ENCODE measurements at places on chromosomes 1 and 21. TPM values are rescaled to one million over a fixed set of nuclear protein-coding genes. Genes with fewer than 3 reads are reported as not detected.
A peak's percentile ranks its signal among the peaks of the same experiment; 100 is the strongest.

- no peak for DNase-seq
Observed at GRCh38 chr1:69929308-69930057, 275.9 kb downstream of the LRRC40 start.

GRCh38 chr1:225814381-225814780 lies 4.5 kb downstream of the EPHX1 start:
- DNase-seq: no peak

- DNase-seq: no peak
Observed at GRCh38 chr1:25684216-25684965, 67.8 kb downstream of the MAN1C1 start.

DNA sequence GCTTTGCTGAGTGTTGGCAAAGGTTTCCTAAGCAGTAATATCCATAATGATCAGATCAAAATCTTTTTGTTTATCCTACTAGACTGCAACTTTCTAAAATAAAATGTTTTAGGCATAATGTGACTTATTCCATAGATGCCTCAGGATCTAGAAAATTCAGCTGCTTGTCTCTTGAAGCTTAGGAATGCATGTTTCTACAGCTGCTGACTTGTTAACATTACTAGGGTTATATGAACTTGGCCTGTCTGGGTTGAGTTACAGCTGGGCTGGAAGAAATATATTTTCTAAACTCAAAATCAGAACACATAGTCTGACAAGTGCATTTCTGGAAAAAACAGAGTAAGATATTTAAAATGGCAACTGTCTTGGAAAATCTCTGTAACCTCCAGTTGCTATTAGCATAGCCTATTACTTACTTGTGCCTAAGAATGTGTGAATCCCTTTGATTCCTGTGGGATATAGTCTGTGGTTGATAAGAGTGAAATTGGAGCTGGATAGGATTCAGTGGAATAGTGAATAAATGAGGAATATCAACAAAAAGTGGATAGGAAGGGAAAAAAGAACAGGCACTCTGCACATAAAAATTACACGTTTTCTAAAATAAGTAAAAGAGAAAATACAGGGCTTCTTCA lies 61.2 kb downstream of the RGS4 start:
- DNase-seq: no peak

- no peak for DNase-seq
Observed at GRCh38 chr1:88753506-88753905, 69.4 kb downstream of the PKN2 start.

DNA sequence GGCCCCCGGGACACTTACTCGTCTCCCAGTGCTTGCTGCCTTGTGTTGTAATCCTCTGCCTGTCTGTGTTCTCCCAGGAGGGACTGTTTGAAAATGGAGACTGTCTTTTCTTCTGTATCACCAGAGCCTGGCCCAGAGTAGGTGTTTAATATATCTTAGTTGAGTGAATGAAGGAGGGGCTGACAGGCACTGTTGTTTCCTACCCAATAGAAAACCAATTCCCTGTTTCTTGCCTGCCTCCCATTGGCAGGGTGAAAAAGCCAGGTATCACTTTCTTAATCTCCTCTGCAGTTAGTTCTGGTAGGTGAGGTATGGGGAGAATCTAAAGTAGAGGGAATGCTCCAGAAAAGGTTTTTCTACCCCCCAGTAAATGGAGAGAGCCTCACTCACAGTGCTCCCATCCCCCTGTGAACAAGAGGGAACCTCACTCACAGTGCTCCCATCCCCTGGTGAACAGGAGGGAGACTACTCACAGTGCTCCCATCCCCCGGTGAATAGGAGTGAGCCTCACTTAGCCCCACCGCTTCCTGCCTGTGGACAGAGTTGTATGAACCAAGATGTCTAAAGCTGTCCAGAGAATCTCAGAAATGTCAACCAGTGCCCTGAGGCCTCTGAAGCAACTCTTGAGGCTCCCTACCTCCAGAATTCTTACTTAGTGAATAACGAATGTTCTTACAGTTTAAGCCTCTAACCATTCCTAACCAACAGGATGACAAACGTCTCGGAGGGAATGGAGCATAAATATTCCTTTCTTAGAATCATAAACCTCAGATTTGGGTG lies at the start of gene GJA5:
Gene GJA5 (minus strand): TSS at position 122 of the 780 bp plus-strand sequence. CDS start 1,364 bp downstream, outside the sequence.
- DNase-seq: peak; percentile 58

- no peak for DNase-seq
Observed at GRCh38 chr1:161910604-161911003, 113.1 kb downstream of the OLFML2B start.

The ACTL8 gene
- 0.48 TPM for total RNA-seq

DNA sequence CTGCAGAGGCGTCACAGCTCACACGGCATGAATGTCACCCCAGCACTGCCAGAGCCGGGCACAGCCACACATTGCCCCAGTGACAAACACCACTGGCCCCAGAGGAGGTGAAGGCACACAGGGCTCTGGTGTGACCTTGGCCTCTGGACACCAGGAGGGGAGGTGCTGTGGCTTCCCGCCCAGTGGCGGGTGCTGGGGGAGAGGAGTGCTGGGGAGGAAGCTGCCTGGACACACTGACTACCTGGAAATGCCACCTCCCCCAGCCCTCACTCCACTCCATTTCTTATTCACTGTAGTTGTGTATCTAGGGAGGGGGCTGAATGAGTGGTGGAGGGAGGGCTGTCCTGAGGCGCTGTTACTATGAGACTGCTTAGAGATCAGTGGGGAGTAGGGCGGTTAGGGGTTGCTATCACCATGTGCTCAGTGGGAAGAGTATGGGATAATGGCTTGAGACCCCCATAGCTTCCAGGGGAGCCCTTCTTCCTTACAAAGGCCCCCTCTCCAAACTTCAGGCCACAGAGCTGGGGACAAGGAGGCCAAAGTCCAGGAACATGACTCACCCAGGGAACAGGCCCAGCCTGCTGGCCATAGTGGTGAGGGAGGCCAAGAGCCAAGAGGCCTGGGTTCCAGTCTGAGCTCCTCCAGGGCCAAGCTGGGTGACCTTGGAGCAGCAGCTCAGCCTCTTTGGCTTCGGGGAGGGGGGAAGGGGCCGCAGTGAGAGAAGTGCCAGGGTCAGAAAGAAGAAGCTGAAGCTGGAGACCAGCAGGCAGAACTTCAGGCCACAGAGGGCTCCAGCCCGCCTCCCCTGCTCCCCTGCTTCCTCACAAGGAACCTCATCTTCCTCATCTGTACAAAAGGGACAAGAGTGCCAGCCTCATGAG lies 40.1 kb downstream of the AHDC1 start:
- peak; percentile 50 for DNase-seq

The IGSF8 gene
- total RNA-seq: 10.7 TPM

The TMIGD3 gene
- total RNA-seq: not detected

- no peak for DNase-seq
Observed at GRCh38 chr1:245261786-245262185, 107.0 kb downstream of the KIF26B start.

- DNase-seq: no peak
Observed at GRCh38 chr1:65267271-65267670, 42.1 kb upstream of the DNAJC6 start.

The VSIG8 gene
- 0.20 TPM for total RNA-seq

- DNase-seq: no peak
Observed at GRCh38 chr21:25331286-25331685, 276.0 kb downstream of the MRPL39 start.

The CD84 gene
- total RNA-seq: not detected

- no peak for DNase-seq
Observed at GRCh38 chr1:214198571-214198970, 82.4 kb upstream of the SMYD2 start.

- DNase-seq: peak; percentile 90
Observed at GRCh38 chr1:21149855-21150432, 26.8 kb downstream of the EIF4G3 start.

The FMO5 gene
- total RNA-seq: 2.1 TPM

DNA sequence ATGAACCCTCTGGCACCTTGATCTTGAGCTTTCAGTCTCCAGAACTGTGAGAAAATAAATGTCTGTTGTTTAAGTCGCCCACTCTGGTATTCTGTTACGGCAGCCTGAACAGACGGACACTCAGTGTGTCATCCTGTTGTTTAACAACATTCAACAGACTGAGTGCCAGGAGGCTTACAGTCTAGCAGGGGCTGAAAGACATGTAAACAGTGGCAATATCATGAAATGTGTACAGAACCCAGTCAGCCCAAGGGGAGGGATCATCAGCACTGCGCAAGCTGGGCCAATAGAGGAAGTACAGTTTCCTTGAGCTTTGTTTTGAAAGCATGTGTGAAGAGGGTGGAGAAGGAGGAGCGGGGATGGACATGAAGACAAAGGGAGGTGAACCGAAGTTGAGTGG lies 13.6 kb downstream of the DIP2A start:
- DNase-seq: no peak

The CFHR2 gene
- not detected for total RNA-seq

The CRB1 gene
- total RNA-seq: not detected
